ENCODE measurements at places on chromosomes 2 and 18. TPM values are rescaled to one million over a fixed set of nuclear protein-coding genes. Genes with fewer than 3 reads are reported as not detected.

DNA sequence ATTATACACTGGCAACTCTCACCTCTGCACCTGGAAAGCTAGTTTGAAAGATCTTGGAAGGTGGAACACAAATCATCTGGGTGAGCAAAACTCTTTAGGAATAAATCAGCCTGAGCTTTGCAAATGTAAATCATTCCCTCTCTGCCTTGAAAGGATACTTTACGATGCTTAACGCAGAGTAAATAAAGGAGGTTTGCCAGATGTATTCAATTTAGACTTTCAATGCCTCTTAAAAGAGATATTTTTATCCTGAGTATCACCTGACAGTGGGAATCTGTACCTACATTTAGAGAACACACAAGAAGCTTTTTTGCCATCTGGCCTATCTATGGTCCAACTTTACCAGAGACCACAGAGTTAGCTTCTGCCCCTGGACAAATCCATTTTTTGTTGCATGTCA lies 983.2 kb upstream of the CDH2 start:
- no peak for DNase-seq

The ADAM23 gene
- total RNA-seq = 98.8 TPM

- DNase-seq = no peak
These were observed 118.3 kb upstream of the KLHL14 start for GRCh38 chr18:32891130-32891529.

DNA sequence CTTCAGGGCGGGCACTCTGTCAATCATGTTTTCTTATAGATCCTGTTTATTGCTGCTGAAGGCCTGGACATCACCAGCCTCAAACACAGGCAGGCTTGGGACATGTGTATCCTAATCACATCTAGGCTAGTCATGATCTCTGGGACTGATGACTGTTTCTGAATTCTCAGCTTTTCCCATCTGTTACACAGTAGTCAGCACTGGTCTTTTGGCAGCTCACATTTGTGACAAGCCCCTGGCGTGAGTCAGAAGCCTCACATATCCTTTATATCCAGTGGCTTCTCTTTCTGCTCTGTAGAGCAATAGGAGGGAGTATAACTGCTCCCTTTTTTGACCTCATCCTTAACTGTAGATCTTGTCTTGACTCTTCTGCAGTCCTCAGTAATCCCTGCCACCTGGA lies 4.5 kb downstream of the SEMA4F start:
- no peak for DNase-seq

DNA sequence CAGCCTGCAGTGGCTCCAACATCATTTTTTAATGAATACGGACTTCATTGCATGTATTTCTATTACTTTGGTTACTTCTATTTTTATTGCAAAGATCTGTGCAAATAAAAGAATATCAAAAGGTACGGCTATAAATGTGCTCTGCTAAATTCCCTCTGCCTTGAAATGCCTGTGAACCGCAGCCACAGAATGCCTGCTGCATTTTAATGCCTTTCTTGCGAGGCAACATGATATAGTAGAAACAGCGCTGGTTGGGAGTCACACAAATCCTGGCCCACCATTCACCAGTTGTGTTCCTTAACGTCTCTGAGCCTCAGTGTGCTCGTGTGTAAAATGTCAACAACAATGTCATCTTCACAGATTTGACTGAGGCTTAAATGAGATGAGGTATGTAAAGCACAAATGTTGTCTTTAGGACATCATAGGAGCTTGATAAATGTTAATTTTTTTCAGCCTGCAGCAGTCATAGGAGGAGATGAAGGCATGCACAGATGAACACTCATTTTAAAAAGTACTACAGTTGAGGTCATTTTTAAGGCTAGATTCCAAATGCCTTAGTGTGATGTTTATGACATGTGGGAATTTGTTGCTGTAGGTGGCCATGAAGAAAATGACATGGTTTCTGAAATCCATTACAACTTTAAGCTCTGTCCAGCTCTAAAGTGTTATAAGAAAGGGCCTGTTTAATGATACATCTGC lies 187.6 kb upstream of the NRP2 start:
- no peak for DNase-seq

The ZNF514 gene
- 39.4 TPM for total RNA-seq

DNA sequence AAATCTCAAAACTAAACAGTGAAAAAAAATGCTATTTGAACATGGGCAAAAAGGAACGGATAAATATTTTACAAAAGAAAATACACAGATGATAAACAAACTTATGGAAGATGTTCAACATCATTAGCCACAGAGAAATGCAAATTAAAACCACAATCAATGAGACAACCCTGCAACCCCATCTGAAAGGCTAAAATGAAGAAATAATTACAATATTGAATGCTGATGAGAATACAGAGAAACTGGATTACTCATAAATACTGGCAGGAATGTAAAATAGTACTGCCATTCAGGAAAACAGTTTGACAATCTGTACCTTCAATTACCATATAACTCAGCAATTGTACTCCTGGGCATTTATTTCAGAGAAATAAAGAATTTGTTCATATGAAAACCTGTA lies 193.1 kb upstream of the UBE2E3 start:
- no peak for DNase-seq

DNA sequence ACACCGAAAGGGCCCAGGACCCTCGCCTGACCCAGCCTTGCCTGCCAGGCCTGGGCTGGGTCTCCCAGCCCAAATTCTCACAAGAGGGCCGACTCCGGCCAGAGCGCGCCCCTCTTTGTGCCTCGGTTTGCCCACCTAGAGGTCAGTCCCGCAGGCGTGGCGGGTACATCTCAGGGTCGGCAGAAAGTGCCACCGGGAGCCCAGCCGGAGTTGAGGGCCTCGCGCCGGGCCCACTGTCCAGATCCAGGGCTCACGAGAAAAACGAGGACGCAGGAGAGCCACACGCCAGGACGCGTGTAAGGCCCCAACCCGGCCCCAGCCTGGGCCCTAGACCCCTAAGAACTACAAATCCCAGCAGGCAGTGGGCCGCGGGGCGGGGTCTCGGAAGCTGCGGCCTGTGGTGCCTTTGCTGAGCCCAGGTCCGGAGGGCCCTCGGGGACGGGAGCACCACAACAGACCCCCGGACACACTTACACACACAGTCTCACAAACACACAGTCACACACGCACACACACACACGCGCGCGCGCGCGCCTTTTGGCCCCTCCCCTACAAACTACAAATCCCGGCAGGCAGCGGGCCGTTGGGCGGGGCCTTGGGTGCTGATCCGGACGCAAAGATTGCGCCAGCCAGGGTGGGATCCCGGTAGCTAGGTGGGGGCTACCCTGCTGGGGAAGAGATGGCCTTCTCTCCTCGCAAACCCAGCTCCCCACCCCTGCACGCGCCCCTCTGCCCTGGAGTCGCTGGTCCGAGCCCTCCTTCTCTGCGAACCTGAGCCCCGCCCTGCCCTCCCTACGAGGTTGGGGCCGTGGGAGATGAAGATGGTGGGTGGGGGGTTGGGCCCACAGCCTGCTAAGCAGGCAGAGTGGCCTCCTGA lies at the start of gene SH2D6:
TSS of gene SH2D6 (plus strand) at position 583 of the 877 bp plus-strand sequence. CDS start 10,752 bp downstream, outside the sequence.
- peak; percentile 88 for DNase-seq

- no peak for DNase-seq
These were observed 493 bp downstream of the UCN start for GRCh38 chr2:27307545-27308358.

DNA sequence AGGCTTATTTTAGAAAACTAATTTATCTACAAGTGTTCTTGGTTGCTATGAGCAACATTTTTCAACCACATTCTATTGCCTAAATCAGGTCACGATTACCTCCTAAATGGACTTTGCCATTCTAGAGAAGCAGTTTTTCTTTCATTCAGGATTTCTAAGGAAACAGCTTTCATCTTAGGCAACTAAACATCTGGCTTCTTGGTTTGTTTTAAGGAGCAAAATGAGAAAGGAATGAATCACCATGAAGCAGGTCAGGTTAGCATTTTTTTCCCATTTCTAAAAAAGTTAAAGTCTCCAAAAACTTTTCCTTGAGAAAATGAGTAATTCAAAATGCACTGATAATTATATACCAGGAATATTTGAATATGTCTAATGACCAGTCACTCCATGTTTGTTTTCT lies 114.8 kb downstream of the GAREM1 start:
- no peak for DNase-seq

- DNase-seq = peak; percentile 69
These were observed 37.4 kb downstream of the SH3BP4 start for GRCh38 chr2:234989183-234989701.

All from dorsolateral prefrontal cortex (tissue), 122 donors.